CD4-positive, alpha-beta T cell treated with Interleukin-15 for 4 hours (primary cell): ENCODE measurements at places on chromosomes 11 and 22.

- no peak for DNase-seq
Observed at GRCh38 chr22:46414704-46415103, 79.2 kb downstream of the TRMU start.

DNA sequence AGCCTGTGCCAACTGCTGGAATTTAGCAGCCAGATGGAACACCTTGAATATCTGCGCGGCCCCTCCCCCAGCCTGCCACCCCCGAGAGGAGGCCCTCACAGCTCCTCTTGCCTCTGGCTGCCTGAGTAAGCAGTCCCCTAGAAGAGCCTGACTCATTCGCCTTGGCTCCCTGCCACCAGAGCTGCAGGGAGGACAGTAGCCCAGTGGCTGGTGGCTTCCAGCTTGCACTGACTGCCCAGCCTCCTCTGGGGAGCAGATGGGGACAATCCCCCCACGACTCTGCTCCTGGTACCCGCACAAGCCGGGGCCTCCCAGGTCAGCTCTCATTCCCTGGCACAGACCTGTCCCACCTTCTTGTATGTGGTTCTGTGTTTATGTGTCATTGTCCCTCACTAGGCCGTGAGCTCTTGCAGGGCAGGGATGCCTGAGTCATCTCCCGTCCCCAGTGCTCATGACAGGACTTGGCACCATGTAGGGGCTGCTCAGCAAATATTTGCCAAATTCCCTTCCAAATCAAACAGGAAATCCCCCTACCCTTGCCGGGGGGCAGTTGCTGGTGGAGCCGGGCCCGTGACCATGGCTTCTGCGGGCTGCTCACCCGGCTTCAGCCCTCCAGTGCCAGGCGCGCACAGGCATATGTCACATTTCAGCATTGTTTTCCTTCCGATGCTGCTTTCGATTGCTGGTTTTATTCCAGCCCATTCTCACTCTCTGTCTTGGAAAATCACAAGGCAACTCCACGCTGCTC is 43.6 kb downstream of the CACNG2 start:
- no peak for DNase-seq

GRCh38 chr22:26464312-26464711 is 19.3 kb downstream of the HPS4 start:
- DNase-seq, result no peak

DNA sequence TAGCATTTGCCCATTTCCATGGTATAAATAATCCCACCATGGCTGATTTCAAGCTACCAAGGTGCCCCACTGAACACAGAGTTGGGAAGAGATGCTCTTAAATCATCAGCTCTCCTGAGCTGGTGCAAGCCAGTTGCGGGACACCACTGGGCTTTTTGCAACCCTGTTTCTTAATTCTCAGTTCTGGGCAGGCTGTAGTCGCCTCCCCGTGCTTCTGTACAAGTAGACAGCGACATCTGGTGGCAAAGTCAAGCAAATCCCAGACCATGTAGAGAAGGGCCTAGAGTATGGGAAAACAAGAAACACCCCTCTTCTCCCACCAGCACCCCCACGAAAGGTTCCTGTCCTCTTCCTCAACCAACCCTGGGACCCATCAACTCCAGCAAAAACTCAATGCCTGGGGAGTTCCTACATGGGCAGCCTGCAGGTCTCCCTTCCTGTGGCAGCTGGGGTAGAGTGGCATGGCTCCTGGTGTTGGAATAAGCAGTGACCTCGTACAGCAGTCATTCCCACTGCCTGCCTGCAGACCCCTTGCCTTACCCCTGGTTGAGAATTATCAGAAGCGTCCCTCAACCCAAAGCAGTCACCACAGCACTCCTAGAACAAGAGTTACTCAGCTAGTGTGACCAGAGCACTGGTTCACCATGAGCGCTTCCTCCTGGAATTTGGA is 68.4 kb downstream of the IGLL5 start:
- DNase-seq, result peak; percentile 75
